ENCODE measurements at places on chromosomes 7 and 10.

DNA sequence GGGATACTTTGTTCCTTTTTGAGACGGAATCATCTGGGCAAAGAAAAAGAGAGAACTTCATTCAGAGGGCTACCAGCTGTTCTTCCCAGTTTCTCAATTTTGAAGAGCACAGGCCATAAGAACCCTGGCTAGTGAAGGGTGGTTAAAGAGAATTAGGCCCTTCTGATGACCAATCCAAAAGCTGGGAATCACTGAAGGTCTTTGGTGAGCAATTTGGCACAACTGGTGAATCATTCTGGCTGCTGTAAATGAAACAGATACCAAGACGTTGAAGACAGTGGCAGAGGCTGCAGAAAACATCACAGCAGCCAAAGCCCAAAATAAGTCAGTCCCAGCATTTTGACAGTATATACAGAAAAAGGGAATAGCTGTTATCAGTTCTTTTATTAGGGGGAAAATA, 5.1 kb downstream of the RAPGEF5 start:
- DNase-seq, result no peak

GRCh38 chr7:22350466-22351328, 6.3 kb downstream of the RAPGEF5 start:
- no peak for DNase-seq

DNA sequence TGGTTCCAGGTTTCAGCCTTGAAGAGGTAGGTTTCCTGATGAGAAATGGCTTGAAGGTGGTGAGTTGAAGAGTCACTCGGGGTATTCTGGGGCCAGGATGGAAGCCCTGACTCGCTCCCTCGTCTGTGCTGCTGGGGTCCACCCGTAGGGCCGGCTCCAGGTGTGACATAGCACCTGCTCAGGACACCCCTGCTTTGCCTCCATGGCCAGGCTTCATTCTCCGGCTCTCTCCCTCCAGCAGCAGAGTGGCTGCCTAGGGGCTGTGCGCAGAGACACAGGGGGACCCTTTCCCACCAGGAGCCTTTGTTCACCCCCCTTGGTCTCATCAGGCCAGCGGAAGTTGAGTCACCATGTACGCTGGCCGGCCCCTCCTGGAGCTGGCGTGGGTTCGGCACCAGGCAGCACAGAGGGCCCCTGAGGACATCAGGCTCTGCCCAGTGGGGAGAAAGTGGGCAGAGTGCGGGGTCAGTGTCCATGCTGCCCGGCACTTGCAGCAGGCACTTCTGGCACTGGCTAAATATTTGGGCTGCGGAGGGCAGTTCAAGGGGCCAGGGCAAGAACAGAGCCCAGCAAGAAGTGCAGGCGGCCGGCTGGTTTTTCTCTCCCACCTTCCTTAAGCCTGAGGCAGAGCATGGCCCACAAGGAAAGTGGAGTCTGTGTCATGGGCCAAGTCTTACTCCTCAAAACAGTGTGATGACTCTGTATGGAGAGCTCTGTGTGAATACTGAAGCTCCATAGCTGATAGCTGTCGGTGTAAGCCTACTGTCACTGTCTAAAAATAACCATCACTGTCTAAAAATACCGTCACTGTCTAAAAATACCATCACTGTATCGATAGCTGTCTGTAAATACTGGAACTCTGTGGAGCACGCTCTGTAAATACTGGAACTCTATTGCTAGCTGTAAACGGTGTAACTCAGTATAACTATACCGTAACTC, 3.7 kb upstream of the PRKAR1B start:
- DNase-seq, result no peak

- DNase-seq, result no peak
Measured at GRCh38 chr7:42877862-42878261, 34.0 kb downstream of the C7orf25 start.

- no peak for DNase-seq
Measured at GRCh38 chr7:18278316-18278715, 217.2 kb upstream of the HDAC9 start.

- DNase-seq, result no peak
Measured at GRCh38 chr10:132458071-132458585, 61.1 kb downstream of the PWWP2B start.

- no peak for DNase-seq
Measured at GRCh38 chr10:56178210-56178609, 182.8 kb downstream of the ZWINT start.

DNA sequence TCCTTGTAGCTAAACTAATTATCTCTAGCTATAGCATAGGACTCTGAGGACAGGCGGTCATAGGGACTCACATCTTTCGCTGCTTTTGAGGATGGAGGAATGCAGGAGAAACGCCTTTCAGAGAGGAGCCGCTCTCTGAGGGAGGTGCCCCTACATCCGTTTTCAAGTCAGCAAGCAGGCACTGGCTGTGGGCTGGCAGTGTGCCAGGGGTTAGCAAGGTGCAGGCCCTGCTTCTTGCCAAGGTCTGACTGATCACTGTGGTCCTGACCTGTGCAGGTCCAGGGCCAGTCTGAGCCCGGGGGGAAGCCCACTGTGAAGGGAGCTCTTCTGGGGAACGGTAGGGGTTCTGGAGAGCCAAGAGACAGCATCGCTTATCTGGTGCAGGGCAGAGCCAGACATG, 89.4 kb downstream of the SH3PXD2A start:
- no peak for DNase-seq

- DNase-seq, result no peak
Measured at GRCh38 chr10:116831790-116832189, 17.5 kb upstream of the ENO4 start.

DNA sequence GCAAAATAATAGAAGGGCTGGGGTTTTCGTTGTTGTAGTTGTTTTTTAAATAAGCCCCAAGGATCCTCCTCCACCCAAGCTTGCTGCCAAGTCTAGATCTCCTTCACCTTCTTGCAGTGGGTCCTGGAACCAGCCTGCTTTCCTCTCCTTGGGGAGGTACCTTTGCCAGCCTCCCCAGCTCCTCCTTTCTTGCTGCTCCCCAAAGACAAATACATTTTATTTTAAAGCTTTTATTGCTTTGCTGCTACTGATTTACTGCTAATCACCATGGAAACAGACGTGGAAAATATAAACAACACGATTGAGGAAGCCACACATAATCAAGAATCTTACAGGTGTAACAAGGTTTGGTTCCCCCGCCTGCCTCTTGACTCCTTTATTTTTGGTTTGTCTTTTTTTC, 17.4 kb upstream of the SLF2 start:
- DNase-seq, result no peak

- DNase-seq, result no peak
Measured at GRCh38 chr10:11162828-11163599, 145.3 kb downstream of the CELF2 start.

DNA sequence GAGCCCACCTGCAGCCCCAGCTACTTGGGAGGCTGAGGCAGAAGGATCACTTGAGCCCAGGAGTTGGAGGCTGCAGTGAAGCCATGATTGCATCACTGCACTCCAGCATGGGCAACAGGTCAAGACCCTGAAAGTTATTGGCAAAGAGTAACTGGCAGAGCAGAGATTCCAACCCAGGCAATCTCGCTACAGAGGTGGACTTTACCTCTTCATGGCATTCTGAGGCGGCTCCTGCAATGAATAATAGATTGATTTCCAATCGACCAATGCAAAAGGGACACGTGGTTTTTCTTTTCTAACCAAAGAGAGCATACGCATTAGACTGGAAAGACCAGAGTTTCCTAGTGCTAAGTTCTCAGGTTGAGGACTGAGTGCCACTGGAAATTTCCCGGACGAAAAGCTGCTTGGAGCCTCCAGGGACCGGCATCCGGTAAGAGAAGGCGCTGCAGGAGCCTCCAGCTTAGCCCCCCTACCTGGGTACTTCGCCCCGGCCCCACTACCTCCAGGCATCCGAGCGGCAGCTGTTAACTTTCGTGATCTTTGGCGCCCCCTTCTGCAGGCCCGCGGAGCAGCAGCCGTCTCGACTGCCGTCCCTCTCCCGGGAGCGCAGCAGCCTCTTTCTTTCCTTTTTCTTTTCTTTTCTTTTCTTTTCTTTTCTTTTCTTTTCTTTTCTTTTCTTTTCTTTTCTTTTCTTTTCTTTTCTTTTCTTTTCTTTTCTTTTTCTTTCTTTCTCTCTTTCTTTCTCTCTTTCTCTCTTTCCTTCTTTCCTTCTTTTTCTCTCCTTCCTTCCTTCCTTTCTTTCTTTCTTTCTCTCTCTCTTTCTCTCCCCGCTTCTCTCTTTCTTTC, 4.1 kb downstream of the MBLAC1 start:
- DNase-seq, result no peak

GRCh38 chr7:145398758-145399157, 562.9 kb upstream of the TPK1 start:
- no peak for DNase-seq

DNA sequence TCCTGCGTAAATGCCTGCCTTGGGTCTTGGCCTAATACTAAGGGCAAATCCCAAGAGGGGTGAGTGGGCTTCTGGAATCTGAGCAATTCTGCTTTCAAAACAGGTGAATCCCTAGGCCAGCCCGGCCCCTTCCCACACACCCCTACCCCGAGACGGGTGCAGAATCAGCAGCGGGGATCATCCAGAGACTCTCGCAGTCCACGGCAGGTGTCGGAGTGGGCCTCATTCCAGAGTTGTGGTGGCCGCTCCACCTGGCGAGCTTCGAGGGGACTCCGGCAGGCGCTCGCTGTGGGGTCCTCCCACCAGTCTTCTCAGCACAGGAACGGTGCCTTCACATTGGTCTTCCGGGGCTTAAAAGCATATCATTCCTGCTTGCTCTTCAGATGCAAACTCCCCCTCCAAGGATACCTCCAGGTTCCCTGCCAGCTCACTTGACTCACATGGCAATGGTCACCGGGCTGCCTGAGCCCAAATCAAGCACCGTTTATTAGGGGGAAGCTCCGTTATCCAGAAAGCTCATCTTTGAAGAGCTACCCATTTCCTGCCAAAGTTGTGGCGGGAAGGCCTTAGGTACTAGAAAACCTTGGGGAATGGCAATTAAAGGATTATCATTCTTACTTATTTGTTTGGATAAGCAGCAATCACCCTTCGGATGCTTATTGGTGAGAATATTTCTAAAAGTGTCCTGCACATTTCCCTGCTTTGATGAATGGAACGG, 67.6 kb downstream of the PRKAG2 start:
- DNase-seq, result no peak

- DNase-seq, result no peak
Measured at GRCh38 chr7:138257459-138258196, 181.4 kb downstream of the AKR1D1 start.

- DNase-seq, result no peak
Measured at GRCh38 chr7:84105586-84105985, 89.0 kb downstream of the SEMA3A start.

DNA sequence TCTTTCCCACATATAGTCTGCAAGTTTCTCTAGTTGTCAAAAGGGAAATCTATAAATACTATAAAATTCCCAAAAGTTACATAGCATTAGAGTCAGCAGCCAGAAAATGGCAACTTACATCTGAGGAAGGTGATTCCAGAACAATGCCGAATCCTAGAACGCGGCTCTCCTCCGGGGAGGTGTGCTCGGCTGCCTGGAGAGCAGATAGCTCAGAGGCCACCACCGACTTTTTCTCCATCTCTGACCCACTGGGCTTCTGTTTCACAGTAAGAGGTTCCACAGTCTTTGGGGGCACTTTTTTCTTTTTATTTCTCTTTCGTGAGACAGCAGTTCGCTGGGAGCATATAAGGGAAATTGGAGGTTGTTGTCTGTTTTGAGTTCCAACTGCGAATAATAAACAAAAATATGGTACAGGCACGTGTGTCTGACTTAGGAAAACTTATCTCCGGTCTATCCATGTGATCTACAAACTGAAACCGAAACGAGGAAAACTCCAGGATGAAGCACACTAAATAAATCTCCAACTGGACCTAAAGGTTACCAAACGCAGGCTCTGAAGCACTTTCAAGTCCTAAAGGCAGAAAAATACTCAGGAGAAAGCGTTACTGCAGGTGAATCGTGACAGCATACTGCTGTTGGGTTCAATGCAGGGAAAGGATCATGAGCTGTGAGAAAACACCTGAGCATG, 36.2 kb downstream of the BEND7 start:
- DNase-seq, result no peak

DNA sequence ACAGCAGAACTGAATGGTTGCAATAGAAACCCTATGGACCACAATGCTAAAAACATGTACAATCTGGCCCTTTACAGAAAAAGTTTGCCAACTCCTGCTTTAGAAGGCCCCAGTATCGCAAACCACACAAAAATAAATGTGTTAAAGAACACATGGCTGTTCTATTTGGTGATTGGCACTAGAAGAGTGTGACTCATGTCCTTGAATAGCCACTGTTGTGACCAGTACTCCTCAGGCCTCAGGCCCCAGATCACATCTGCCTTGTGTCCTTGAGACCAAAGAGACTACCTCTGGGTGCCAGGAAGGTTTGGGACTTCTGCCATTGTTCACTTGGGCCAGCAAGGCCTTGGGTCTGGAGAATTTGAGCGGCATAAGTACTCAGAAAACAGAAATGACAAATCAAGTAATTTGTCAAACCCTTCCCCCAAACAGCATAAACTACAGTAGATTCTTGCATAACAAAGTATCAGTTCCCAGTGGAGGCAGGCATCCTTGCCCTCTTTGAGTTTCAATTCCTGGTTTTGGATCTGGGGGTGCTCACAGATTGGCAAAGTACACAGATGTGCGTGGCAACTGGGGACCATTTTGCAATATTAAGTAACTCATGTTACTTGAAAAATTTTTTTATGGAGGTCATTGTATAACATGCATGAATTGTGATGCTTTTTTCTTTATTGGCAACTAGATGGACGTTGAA, 50.2 kb downstream of the MTURN start:
- DNase-seq, result no peak

- no peak for DNase-seq
Measured at GRCh38 chr10:98458809-98459784, 12.4 kb upstream of the HPS1 start.

GRCh38 chr7:106717955-106718871, 57.3 kb upstream of the CCDC71L start:
- DNase-seq, result peak; percentile 94

GRCh38 chr10:3537518-3537917, 247.5 kb downstream of the KLF6 start:
- DNase-seq, result no peak

DNA sequence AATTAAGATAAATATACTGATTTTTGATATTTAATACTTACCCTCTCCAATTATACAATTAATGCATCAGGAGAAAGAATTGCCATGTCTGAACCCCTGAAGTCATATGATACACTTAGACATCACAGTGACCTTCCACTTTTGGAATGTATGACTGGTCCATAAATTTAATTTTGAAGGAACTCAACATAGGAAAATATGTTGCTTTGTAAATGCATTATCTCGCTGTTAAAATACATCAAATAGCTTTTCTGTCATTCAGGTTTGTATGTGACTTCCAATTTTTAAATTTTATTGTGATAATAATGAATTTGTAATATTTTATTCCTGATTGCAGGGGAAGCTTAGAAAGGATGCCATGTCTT, 631.9 kb upstream of the ANKRD30A start:
- no peak for DNase-seq
